SHP77 treated with DMSO at 0.1 percent for 48 hours (cell line): ENCODE measurements at places on chromosomes 6 and 20.

GRCh38 chr20:19236371-19237055 lies 24.1 kb downstream of the SLC24A3 start:
- DNase-seq = no peak

GRCh38 chr20:62668441-62669027 lies 26.2 kb downstream of the SLCO4A1 start:
- DNase-seq = peak; percentile 84

DNA sequence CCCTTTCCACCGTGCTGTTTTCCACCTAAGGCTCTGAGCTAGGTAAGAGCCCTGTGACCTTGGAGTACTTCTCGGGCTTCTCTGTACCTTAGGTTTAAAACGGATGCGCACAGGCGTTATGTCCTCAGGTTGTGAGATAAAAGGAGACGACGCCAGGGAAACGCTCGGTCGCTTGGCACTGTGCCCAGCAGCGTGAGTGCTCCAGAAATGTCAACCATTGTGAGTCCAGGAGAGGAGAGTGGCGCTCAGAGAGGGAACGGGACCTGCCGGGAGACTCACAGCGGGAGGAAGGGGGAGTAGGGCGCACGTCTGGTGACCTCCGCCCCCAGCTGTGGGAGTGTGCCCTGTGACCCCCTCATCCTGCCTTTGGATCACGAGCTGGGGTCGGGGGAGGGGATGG lies 33.8 kb upstream of the SCRT2 start:
- peak; percentile 75 for DNase-seq

DNA sequence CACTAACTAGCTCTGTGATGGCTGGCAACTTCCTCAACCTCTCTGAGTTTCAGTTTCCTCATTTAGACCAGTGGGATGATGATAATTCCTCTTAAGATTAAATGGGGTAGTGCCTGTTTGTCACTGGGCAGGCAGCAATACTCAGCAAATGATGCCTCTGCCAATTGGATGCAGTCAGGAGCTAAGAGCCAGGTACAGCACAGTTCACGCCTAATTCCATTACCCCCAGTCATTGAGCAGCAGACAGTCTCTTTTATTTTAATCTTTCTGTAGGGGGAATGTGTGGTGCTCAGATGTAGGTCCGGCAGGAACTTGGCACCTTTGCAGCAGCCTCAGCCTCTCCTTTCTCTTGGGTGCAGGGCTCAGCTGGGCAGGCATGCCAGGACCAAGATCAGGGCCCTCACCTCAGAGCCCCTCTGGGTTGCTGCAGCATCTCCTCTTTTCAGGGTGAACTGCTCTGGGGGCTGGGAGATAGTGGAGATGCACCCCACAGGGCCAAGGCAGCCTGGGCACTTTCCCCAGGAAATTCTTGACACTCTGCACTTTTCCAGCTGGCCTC lies 243.8 kb downstream of the LRFN2 start:
- DNase-seq = no peak

DNA sequence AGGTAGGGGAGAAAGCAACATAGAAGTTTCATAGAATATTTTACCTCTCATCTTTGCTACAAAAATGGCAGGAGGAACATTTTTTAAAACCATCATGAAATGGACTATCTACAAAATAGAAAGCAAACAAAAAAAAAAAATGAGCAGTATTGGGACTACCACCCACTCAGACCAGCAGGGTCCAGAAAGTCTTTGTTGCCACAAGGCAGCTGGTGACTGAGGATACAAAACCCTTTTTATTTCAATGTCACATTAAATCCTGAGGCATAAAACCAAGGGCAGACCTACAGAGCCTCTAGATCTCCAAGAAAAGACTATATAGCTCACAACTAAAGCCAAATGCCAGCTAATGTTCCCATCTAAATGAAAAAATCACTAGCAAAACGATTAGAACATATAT lies 282.2 kb downstream of the PTPRK start:
- no peak for DNase-seq

DNA sequence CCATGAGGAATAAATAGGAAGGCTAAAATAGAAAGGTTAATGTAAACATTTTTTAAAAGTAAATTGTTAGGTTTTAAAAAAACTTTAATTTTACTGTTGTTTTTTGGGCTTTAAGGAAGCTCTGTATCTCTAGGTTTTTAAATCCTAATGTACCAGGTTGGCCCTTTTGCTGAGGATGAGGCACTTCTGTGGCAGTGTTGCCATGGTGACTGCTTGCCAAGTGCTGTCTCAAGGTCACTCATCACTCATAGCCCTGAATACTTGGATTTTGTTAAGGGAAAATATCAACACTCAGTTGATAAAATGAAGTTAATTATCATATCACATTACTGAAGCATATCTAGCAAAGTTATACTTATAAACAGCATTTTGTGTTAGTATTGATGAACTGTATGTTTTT lies 50.2 kb downstream of the NCOA3 start:
- no peak for DNase-seq

- DNase-seq = no peak
These were observed 11.1 kb downstream of the CRISP1 start for GRCh38 chr6:49855221-49855620.

- no peak for DNase-seq
These were observed 46.0 kb downstream of the CPXM1 start for GRCh38 chr20:2754424-2754823.

DNA sequence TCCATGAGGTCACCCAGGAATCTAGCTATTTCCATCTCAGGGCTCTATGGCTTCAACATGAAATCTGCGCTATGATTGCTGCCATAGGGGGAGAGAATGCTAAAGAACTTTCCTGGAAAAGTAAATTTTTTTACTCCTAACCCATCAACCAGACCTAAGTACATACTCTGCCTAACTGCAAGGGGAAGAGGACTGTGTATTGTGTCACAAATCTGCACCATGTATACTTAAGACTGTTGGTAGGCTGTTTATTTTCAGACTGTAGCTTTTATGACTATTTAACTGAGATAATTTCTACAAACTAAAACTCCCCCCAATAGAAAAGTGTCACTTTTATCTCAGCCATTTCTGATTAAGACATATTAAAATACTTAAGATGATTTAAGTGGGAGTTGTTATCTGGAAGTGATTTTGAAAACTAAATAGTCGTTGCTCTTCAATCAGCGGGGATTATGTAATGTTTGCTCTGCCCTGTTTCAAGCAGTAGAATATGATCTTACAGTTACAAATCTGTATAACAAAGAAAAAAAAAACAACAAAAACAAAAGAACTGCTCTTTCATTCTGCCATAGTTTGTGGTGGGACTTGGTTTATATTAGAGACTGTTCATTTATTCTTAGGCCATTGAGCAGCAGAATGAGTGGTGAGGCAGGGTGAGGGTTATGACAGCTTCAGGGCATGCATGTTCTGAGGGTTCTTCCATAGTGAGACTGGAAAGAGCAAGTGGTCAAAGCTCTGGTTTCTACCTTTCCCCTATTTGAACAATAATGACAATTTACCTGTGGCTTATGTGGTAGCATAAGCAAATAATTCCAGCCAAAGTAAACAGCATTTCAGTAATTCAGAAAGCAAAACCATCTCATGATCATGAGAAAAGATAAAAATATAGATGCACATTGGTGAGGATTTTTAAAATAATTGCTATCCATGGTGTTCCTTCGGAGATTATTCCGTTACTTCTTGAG lies 126.3 kb upstream of the CEP162 start:
- no peak for DNase-seq

- DNase-seq = no peak
These were observed 12.8 kb downstream of the SNAI1 start for GRCh38 chr20:49995586-49995985.

DNA sequence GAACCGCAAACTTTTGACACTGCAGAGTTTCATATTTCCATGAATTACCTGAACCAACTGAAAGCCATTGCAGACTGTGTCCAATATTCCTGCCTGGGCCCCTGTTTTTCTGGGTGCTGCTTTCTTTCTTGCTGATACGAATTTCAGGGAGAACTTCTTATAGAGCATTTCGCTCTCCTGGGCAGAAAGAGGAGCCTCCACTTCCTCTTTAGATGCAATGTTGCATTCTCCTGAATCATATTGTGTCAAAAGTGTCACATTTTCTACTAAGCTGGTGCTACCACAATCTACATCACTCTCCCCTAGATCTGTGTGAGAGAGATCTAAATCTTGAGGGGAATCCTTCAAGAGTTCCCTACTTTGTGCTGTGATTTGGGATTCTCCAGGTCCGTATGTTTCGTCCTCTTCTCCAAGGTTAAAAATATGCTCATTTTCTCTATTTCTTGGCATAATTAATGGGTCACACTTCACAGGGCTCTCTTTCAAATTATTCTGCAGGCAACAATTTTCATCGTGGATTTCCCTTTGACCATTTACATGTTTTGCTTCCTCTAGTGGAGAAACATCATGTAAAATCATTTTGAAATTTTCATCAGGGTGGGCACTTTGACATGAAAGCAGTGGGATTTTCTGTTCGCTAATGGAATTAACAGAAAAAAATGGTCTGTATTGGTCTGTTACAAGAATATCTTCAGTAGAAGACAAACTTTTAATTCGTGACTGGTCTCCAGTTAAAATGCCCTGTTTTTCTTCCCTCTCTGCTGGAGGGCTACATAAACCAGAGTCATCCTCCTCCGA lies 102.3 kb downstream of the DST start:
- DNase-seq = no peak

DNA sequence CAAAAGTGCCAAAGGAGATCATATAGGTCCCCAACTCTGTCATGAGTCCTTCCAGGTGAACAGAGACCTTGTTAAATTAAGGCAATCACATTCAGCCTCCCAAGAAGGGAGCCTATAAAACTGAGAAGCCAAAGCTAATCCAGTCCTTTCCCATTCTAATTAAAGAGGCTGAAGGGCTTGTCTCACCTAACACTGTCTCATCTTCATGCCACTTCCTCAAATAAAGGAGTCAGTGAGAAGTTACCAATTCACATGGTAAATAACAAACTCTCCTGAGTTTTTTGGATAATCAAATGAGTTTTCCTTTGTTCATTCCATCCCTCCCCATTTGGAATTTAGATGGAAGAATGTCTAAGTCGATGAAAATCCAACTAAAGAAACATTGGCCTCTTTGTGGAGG lies 242.8 kb downstream of the UST start:
- no peak for DNase-seq

DNA sequence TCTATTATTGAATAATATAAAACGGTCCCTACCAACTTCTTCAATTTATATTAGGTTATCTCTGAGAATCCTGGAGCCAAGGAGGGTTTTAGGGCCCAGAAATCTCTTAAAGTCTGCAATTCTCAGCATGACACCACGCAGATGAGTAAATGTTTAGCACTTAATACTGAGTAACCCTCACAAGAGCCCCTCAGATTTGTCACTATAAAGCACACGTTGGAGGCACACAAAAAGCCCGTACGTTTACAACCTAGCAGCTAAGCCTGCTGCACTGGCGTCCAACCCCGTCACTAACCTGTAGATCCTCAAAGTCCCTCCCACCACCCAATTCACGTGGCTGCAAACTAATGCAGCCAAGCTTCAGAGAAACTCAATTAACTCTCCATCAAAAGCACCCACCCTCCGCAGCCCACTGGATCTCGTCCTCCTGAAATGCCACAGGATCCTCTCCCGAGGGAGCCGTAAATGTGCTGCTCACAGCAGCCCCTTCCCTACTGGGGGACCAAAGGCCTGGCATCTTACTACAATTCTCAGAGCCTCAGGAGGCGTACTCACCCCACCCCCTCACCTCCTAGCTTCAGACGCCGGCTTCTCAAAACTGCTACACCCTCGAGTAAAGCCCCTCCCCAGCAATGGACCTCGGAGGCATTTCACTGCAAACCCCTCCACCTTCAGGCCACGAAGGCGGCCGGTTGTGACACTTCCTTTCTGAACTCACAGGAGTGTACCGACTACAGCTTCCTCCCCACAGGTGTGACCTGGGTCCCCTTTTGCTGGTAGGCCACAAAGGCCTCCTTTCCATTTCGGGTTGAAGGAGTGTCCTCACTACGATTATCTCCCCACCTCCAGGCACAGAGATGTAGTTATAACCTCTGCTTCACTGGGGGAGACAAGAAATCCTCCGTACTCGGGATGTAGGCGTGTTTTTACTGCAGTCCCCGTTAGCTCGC lies 909 bp downstream of the CPNE1 start:
- DNase-seq = peak; percentile 22

DNA sequence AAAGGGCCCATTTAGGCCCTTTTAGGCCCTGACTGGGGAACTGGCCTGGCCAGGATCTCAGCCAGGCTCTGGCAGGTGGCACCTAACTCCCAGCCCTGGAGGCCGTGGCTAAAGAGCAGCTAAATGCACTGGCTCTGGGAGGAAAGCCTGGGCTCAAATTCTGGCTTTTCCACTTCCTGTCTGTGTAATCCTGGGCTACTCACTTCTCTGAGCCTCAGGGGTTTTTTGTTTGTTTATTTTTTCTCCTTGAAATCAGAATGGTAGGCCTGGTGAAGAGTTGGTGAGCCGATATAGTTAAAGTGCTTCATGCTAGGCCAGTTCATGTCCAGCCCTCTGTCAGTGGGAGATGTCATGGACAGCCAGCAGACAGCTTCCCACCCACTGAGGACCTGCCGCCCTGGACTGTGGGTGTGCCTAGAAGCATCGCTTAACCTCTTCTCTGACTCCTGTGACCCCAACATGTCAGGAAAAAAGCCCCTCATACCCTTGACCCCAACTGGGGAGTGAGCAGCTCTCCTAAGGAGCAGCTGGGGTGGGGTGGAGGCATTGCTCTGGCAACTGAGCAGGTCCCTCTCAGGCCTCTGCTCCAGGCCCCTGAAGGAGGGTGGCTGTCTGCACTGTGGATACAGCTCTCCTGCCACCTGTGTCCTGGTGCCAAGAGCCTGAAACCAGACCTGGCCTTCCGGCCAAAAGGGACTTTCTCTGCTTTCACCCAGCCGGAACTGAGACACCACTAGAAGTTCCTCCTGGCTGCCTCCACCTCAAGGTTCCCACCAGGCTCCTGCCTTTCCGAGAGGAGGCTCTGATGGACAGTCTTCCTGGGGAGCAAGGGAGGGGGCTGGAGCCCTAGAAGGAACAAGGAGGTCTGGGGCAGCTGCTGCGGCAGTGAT lies 57.2 kb upstream of the MYL9 start:
- DNase-seq = no peak

GRCh38 chr20:8213270-8213669 lies 81.2 kb downstream of the PLCB1 start:
- no peak for DNase-seq

- DNase-seq = no peak
These were observed 157.7 kb upstream of the GGTLC1 start for GRCh38 chr20:24146231-24146634.

GRCh38 chr6:159044899-159045727 lies at the start of gene TAGAP:
Gene TAGAP (minus strand): TSS chr6:159044991. CDS start chr6:159044146, 845 bp downstream.
- DNase-seq = no peak

GRCh38 chr6:268394-268935 lies 23.8 kb upstream of the DUSP22 start:
- DNase-seq = no peak

DNA sequence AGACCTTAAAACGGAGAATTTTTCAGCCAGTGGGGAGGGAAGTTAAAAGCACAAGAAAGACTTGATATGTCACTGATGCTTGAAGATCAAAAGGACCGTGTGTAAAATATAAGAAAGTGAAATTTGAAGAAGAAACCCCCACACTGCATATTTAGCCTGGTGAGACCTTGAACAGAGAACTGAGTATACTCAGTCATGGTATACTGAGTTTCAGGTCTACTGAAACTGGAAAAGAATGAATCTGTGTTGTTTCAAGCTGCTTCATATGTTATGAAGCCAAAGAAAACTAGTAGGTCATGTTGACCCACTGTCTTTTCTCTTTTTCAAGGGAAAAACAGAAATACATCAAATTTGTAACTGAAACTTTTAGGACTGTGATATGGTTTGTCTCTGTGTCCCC lies 443.8 kb upstream of the GJE1 start:
- no peak for DNase-seq
